ENCODE measurements at places on chromosomes 2 and 18. TPM values are rescaled to one million over a fixed set of nuclear protein-coding genes. Genes with fewer than 3 reads are reported as not detected.

Gene ACMSD
- total RNA-seq = not detected

Gene LRRC30
- not detected for total RNA-seq

Gene C2orf78
- not detected for total RNA-seq

Gene ZC3H15
- 74.0 TPM for total RNA-seq

Gene RTP5
- total RNA-seq = 5.3 TPM

Gene CLHC1
- total RNA-seq = 26.9 TPM

Gene DCC
- total RNA-seq = 13.8 TPM

Gene UGT1A3
- total RNA-seq = not detected

Gene SERPINB11
- not detected for total RNA-seq

Gene CRYBA2
- total RNA-seq = not detected

Gene PRSS56
- 1.5 TPM for total RNA-seq

Gene SIX2
- 0.40 TPM for total RNA-seq

Gene GAREM2
- total RNA-seq = 11.0 TPM

Gene SEC11C
- 61.7 TPM for total RNA-seq
